NCI-H82 (cell line): ENCODE measurements at places on chromosomes 3 and 15.

- DNase-seq = no peak
Measured at GRCh38 chr3:177410730-177411129, 213.4 kb upstream of the TBL1XR1 start.

DNA sequence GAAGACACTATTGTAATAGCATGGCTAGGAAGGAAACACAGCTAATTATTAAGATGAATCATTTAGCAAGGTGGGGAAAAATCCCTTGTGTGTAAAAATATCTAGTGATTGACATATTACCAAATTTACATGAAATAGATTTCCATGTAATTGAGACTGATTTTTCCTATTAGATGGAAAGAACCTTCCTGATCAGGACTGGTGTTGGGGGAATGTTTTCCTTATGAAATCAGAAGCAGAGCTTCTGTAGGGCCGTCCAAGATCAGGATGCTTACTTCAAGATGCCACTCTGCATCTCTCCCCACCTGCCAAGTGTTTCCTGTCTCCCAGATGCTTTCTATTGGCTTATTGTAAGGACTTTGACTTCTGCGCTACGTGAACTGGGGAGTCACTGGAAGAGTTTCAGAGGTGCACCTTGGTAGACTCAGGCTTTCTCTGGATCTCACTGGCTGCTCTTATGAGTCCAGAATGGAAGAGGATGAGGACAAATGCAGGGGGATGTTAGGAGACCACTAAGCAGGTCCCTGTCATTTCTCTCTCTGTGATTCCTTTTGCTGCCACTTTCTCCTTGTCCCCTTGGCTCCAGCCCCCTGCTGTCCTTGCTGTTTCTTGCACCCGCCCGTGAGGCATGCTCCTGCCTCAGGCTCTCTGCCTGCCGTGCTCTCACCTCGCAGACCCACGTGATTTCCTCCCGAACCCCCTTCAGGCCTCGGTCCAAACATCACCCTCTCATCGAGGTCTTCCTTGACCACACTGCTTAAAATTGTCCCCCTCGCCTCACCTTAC is 30.1 kb downstream of the BTD start:
- DNase-seq = no peak

- DNase-seq = no peak
Measured at GRCh38 chr3:149575961-149576564, 81.8 kb downstream of the WWTR1 start.

DNA sequence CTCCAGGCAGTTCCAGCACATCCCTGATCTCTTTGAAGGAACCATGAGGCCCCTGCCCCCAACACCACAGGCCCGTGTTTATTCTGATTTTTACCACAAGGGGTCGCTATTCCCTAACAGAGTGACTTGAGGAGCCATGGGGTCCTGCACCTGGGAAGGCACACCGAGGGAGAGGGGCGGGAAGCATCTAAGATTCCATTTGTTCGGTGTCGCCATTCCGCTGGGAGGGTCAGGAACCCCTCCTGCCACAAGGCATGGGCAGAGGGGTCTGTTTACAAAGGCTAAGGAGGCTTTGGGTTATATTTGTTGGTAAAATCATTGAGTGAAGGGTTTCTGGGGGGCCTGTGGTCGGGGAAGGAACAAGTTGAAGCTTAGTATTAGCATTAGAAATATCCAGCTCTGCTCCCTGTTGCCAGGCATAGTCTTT is 77.1 kb downstream of the WDR76 start:
- DNase-seq = peak; percentile 91

GRCh38 chr3:29271475-29271874 is 9.4 kb upstream of the RBMS3 start:
- no peak for DNase-seq
